BE2C (cell line): ENCODE measurements at places on chromosomes 12 and 14.

GRCh38 chr12:100293017-100293416 is 26.0 kb downstream of the SCYL2 start:
- DNase-seq = no peak

GRCh38 chr14:98364961-98365360 is 907.0 kb downstream of the BCL11B start:
- DNase-seq = no peak

GRCh38 chr14:85088192-85088591 is 441.8 kb upstream of the FLRT2 start:
- no peak for DNase-seq

DNA sequence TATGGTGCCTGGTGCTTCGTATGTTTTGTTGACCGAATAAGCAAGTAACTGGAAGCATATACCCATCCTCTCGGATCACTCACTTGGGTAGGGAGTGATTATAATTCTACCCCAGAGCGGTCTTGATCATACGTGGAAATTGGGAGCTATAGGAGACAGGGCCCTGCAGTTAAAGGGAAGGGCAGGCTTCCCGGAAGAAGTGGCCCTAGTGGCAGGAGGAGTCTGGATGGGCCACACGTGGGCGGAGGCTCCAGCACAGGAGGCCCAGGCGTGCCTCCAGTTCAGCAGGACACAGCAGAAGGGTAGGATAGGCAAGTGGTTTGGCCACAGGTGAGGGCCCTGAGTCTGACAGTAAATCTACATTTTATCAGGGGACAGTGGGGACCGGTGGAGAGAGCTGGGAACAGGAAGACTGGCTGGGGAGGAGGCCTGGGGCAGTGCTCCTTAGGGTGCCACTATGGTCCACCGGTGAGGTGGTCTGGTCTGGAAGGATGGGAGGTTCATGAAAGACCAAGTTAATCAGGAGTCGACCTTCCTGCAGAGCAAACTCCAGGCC is 23.5 kb upstream of the YY1 start:
- no peak for DNase-seq
